ENCODE measurements at places on chromosomes 5 and 9.

GRCh38 chr9:137366891-137367381 lies 56.0 kb downstream of the EXD3 start:
- no peak for DNase-seq

GRCh38 chr9:122579874-122580273 lies 3.3 kb downstream of the OR1L8 start:
- DNase-seq: no peak

DNA sequence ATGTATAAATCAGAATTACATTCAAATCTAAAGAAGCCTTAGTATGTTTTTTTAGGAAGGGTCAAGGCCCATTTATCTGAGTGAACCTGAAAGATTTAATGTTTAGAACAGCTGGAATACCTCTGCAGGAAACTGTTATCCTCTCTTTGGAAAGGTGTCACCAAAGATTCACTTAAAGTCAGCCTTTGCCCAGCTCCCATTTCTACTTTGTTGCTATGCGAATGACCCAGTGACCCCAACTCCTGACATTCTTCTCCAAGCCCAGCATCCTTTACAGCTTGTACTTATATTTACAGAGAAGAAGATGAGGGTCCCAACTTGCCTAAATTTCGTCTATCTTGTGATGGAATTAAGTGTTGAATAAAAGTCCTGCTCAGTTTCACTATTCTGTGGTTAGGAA lies 1198.6 kb downstream of the CDH12 start:
- DNase-seq: no peak

DNA sequence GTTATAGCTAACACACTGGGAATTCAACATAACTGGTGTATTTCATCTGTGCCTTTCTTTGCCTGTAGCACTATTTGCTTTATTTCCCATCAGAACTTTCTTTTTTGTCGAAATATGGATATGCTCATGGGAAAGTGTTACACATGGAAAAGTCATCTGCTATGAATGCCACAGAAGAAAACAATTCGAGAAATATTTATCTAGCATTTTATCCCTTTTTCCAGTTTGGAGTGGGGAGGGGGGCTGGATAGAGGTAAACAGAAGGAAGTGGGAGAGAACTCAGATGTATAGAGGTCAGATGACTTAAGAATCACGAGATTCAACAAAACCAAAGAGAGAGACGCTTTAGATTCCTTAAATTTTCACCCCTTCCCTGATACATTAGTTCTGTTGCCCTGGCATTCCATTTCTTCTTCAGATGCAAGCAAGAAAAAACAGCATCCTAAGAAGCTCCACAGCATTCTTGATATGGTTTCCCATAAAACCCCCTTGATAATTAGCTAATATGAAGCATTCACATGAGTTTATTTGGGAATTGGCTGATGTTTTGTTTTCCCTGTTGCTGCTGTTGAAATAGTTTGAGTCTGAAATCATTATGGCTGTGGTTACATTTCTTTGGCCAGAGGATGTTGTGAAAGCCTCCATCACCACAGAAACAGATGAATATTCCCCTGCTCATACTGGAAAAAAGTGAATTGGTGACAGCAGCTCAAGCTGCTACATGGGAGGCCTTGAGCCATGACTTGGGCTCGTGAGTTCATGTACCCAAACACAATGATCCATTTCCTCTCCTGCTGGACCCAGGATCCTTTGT lies 335.8 kb upstream of the DAB2 start:
- DNase-seq: peak; percentile 81

- no peak for DNase-seq
Observed at GRCh38 chr5:159768243-159768642, 148.0 kb upstream of the ADRA1B start.

DNA sequence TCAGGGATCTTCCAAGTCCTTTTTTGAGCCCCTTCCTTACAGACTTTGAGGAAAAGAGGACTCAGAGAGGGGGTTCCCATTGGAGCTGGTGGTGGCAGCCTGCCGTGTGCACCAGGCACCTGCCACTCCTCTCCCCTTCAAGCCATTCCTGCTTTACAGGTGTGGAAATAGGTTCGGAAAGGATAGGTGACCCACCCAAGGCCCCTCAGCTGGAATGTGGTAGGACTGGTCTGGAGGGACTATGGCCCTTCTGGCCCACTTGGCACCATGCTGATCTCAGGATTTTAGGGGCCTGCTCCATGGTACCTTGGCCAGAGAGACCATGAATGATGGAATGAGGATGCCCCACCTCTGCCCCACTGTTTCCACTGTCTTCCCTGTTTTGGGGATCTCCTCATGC lies 1.4 kb downstream of the GALNT12 start:
- no peak for DNase-seq

DNA sequence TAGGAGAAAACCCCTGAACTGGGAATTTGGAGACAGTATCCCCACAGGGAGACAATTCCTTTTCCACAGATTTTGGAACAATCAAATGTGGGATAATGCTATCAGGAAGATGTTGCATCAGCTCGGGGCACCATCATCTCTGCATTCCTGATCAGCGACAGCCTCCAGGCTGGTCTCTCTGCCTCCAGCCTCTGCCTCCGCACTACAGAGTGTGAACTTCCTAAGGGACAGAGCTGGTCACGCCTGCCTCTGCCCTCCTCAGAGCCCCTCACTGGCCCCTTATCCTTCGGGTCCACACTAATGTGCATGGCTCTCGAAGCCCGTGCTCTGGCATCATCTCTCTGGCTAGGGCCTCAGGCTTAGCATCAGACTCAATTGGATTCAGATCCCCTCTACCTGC lies 8.6 kb downstream of the FOXI1 start:
- no peak for DNase-seq

DNA sequence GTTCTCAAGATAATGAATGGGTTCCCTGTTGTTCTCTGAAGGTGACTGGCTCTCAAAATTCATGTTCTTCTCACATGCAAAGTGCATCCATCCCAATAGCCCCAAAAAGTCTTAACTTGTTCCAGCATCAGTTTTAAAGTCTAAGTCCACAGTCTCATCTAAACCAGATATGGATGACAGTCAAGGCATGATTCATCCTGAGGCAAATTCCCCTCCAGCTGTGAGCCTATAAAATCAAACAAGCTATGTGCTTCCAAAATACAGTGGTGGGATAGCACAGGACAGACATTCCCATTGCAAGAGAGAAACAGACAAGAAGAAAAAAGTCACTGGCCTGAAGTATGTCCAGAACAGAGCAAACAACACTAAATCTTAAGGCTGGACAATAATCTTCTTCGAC lies 25.4 kb downstream of the FBXO10 start:
- no peak for DNase-seq

- no peak for DNase-seq
Observed at GRCh38 chr9:115640887-115641286, 512.7 kb upstream of the PAPPA start.

DNA sequence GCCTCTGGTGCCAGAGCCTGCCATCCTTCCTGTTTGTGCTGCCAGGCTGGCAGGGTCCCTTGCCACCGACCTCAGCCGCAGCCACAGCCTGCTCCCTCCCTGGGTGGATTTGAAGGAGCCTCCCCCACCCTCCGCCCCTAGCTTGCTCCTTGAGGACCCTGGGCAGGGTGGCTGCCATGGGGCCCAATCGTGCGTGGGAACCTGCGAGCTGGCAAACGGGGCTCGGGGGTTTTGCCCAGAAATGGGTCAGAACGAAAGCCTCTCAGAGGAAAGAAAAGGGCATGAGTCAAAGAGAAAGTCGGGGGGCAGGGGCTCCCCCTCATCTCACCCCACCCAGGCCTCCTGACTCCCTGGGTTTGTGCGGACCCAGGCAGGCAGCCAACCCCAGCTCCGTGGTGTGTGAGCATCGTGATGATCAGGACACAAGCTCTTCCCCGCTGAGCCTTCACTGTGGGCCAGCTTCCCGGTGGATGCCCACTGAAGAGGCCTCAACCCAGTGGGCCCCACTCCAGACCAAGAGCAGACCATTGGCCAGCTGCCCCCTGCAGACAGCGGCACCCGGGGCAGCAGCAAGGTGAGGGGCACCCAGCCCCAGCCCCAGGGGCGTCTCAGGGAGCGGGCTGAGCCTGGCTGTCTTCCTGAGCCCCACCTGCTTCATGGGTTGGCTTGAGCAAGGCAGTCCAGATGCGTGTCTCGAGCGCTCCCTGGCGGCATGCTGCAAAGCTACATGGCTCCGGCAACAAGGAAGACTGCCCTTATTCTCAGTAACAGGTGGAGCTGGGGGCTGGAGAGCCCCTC lies 3.0 kb upstream of the FUT7 start:
- peak; percentile 84 for DNase-seq

DNA sequence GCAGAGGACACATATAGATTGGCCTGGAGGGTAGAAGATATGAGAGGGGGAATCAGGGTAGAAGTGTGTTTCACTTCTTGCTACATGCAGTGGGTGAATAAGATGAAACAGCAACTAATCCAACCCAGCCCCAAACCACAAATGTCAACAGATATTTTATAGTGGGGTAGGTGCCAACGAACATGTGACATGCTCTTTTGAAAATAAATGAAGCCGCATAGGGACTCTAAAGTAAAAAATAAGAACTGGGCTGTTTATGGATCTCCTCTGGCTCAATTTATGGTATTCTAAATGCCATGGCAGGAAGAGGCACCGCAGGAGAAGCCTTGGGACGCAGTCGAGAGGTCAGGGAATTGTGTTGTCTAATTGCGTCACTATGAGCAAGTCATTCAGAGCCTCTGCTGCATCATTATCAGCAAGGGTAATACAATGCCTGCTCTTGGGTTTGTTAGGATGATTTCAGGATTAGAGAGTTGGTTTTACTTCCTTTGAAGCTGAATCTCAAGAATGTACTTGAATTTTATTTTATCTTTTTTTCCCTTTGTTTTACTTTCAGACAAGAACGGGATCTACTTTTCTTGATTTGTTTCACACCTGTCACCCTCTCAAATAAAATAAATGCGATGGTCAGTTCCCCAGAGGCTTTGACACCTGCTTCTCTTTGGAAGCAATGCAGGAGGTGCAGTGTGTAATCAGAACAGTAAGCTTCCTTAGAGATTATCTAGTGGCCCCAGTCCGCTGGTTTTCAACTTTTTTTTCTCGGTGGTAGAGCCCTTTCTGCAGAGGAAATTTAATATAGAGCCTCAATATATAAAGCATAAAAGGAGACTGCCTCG lies 375.6 kb upstream of the CLINT1 start:
- peak; percentile 27 for DNase-seq

DNA sequence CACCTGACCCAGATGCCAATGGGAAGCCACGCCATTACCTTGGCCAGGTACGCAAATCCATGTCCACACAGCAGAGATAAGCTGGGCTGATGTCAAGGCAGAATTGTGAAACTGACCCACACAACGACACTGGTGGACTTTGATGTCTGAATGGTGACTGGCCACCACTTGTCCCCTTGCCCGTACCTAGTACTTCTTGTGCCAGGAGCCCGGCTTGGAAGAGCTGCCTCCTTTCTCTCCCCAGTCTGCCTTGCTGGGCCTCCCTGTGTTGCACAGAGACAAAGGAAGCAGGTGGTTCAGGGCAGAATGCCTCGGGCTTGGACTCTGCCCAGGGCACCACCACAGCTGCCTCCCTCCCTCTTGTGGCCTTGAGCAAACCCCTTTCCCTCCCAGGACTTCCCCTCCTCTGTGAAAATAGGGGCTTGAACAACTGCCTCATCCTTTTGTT lies 23.3 kb downstream of the PTGES2 start:
- DNase-seq: no peak

GRCh38 chr5:88159591-88159990 lies 109.1 kb downstream of the TMEM161B start:
- no peak for DNase-seq

DNA sequence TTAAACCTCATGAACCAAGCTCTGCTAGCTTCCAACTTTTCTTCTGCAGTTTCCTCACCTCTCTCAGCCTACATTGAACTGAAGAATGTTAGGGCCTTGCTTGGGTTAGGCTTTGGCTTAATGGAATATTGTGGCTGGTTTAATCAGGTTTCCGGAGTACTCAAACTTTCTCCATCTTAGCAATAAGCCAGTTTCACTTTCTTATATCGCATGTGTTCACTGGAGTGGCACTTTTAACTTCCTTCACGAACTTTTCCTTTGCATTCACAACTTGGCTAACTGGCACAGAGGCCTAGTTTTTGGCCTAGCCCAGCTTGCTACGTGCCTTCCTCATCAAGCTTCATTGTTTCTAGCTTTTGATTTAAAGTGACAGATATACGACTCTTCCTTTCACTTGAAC lies 81.0 kb upstream of the MAST4 start:
- no peak for DNase-seq

DNA sequence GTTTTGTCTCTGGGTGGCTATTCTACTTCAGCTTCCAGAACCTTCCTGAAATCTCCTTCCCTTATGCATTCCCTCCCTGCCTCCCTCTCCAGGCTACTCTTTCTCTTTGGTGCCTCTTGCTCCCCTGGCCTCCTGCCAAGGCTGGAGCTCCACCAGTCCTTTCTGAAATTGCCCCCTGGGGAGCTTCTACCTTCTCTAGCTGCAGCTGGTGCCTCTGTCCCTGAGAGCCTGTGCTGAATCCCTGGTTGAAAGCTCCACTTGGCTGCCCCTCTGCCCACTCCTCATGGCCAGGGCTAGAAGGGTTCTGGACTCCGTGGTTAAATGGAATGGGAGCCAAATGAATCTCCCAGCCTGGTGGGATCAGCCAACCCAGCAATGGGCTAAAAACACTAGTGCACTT lies 80.1 kb downstream of the COL15A1 start:
- DNase-seq: no peak

DNA sequence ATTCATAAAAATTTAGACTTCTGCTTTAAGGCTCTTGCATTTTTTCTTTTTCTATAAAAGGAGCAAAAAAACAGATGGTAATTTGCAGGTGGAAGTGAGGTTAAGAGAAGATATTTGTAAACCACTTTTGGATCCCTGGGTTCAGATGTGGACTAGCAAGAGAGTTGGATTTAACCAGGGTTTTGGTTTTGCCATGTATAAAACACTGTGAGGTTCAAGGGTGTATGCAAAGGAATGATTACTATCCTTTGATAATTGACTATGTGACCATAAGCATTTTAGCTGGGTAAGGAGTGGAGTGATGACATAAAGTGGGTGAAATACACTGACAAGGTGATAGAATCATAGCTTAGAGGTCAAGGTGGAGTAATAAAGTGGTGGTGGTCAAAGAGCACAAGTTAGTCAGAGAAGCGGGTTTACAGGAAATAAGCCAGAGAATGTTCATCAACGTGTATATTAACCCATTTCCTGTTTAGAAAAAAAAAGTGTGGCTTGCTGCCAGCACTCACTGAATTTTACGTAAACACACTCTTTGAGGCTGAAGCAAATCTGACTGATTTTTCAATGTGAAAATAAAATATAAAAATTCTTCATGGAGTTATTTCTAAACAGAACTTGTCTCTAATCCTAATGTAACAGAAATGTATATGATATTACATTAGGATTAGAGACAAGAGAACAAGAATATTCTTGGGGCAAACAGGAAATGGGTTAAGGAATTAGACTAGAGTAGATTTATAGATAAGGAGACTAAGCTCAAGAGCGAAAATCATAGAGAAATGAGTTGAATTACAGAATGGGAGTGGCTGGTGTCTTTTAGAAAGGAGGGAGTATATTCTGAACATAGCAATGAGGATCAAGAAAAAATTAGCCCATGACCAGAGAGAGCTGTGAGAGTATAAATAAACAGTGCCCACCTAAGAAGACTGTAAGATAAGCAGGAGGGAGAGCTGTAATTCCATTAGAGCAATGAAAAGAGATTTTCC lies 74.5 kb downstream of the CDKN2A start:
- peak; percentile 15 for DNase-seq

DNA sequence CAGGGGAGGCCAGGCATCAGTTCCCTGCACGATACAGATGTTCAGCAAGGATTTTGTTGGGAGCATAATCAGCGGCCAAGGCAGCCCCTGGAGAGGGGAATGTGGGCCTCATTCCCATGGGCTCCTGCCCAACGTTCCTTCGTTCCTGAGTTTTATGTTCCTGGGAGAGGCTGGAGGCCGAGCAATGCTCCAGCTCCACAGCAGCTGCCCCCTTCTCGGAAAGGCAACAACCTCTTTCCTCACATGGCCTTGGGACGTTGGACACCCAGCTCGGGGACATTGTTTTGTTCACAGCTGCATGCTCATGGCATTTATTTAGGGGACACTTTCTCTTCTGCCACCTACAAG lies 63.8 kb upstream of the COL15A1 start:
- no peak for DNase-seq
